ENCODE measurements at places on chromosomes 1 and 21. TPM values are rescaled to one million over a fixed set of nuclear protein-coding genes. Genes with fewer than 3 reads are reported as not detected.

DNA sequence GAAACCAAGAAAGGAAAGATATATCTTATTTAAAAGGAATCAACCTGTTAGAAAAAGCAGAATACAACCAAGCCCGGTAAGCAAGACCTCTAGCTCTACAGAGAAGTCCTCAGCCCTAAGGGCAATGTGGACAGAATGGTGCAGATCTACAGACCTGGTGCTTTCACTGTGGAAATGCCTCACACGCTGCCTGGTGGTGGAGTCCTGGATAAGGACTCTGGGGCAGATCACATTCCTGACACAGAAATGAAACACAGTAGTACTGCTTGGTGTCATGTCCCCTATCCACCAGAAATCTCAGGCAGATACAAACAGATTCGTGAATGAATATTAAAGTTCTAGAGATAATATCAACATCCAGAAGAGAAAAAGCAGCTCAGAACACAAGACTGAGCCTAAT, 6.8 kb downstream of the CNN3 start:
- peaks cover 75% of the 10 kb centered on the region for H3K4me1 ChIP-seq
- H3K4me3 ChIP-seq = no peak overlapping the region
- DNase-seq = no peak
- peaks cover 11% of the 10 kb centered on the region for H3K36me3 ChIP-seq

- H3K36me3 ChIP-seq = no peaks in the 10 kb centered on the region
- H3K4me1 ChIP-seq = no peaks in the 10 kb centered on the region
- no peak overlapping the region for H3K4me3 ChIP-seq
- no peaks in the 10 kb centered on the region for H3K27me3 ChIP-seq
Observed at GRCh38 chr1:239044829-239045228, 341.5 kb upstream of the CHRM3 start.

The C21orf58 gene
- 9.1 TPM for total RNA-seq

The C1QTNF12 gene
- total RNA-seq = 3.8 TPM

The DSCAM gene
- not detected for total RNA-seq

The SMPDL3B gene
- not detected for total RNA-seq

The LCE1E gene
- total RNA-seq = not detected

Data from osteocyte (in vitro differentiated cells).